AG20443 (cell line): ENCODE measurements at places on chromosomes 2 and 18.

- no peak for DNase-seq
Measured at GRCh38 chr2:28055325-28055970, 164.9 kb downstream of the BABAM2 start.

DNA sequence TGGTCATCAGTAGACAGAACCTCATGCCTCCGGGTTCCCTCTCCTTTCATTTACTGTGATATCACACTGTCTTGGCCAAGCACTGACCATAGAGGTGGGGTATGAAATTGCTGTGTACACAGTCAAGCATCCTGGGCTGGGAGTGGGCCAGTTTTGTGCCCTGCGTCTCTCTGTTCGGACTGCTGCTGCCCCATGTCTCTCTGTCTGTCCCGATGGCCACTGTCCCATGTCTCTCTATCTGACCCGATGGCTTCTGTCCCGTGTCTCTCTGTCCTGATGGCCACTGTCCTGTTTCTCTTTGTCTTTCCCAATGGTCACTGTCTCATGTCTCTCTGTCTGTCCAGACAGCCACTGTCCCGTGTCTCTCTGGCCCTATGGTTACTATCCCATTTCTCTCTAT lies 164.9 kb downstream of the ARL4C start:
- no peak for DNase-seq

GRCh38 chr2:219632760-219633105 lies 5.3 kb downstream of the SLC4A3 start:
- no peak for DNase-seq

- DNase-seq = no peak
Measured at GRCh38 chr2:134431838-134432434, 178.1 kb downstream of the MGAT5 start.
